ENCODE measurements at places on chromosomes 12 and 14.

DNA sequence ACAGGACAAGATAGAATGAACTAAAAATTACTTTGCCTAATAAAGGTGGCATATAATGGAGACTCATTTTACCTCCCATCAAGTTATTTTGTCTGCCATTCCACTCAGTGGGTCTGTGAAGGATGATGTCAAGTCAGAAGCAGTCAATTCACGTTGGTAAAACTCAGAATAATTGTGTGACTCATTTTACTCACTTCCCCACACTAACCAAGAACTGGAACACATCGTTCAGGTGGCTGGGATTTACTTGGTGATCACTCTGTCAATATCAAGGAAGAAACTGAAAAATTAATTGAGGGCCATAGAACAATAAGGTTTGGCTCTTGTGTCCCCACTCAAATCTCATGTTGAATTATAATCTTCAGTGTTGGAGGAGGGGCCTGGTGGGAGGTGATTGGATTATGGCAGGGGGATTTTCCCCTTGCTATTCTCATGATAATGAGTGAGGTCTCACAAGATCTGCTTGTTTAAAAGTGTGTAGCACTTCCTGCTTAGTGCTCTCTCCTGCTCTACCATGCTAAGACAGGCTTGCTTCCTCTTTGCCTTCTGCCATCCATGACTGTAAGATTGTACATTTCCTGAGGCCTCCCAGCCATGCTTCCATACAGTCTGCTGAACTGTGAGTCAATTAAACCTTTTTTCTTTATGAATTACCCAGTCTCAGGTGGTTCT, 35.7 kb upstream of the GTF2A1 start:
- DNase-seq: no peak

- DNase-seq: no peak
These were observed 26.5 kb downstream of the TMEM229B start for GRCh38 chr14:67461996-67462395.

- no peak for DNase-seq
These were observed 213.4 kb downstream of the PHETA1 start for GRCh38 chr12:111155521-111155920.

- no peak for DNase-seq
These were observed 72.2 kb upstream of the PLEKHG3 start for GRCh38 chr14:64632056-64632455.

DNA sequence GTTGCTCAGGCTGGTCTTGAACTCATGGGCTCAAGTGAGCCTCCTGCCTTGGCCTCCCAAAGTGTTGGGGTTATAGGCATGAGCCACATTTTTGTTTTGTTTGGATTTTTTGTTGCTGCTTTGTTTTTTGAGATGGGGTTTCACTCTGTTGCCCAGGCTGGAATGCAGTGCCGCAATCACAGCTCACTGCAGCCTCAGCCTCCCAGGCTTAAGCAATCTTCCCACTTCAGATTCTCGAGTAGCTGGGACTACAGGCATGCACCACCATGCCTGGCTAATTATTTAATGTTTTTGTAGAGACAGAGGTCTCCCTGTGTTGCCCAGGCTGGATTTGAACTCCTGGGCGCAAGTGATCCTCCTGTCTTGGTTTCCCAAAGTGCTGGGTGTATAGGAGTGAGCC, 5.7 kb upstream of the PLEK2 start:
- DNase-seq: no peak

- no peak for DNase-seq
These were observed 88.4 kb downstream of the MYF5 start for GRCh38 chr12:80805106-80805505.

DNA sequence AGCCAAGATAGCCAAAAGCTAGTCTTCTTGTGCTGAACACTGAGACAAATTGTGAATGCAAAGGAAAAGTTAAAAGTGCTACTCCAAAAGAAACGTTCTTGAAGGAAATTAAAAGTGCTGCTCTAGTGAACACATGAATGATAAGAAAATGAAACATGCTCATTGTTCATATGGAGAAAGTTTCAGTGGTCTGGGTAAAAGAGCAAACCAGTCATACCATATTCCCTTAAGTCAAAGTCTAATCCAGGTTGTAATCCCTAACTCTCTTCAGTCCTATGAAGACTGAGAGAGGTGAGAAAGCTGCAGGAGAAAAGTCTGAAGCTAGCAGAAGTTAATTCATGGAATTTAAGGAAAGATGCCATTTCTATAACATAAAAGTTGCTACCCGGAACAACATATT, 121.5 kb downstream of the MNAT1 start:
- no peak for DNase-seq

GRCh38 chr14:65449647-65450046, 37.1 kb downstream of the FUT8 start:
- DNase-seq: no peak

DNA sequence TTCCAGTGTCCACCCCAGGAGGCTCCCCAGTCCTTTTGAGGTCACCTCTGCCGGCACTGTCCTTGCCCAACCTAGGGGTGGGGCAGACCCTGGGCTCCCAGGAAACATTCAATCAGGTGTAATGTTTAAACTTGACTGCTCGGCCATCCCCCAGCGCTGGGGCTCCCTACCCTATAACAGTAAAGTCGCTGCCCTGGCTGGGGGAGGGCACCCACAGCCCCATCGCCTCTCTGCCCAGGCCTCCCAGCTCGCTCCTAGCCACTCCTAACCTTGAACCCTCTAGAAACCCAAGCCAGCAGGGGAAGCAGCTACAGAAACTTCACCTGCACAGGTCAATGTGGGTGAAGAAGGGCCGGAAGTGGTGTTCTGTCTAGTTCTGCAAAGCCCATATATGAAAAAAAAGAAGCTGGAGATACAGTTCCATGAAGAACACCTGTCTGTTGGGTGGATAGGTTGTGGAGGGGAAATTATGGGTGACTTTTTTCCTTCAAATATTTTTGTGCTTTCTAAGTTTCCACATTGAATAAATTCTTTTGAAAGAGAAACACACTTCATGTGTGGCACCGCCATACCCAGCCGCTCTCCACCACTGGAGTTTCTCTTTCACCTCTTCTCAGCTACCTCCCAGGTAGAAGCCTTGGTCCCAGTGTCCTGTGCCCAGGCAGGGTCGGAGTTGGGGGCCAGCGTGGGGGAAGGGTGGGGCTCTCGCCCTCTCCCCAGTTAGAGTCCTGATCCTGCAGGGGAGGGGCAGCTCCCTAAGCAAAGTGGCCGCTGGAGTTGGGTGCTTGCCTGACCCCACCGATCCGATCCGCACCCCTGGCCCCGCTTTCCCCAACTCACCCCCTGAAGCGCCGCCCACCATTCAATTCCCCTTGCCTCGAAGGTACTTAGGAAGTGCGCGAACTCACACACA, 1.1 kb downstream of the CLMN start:
- no peak for DNase-seq

DNA sequence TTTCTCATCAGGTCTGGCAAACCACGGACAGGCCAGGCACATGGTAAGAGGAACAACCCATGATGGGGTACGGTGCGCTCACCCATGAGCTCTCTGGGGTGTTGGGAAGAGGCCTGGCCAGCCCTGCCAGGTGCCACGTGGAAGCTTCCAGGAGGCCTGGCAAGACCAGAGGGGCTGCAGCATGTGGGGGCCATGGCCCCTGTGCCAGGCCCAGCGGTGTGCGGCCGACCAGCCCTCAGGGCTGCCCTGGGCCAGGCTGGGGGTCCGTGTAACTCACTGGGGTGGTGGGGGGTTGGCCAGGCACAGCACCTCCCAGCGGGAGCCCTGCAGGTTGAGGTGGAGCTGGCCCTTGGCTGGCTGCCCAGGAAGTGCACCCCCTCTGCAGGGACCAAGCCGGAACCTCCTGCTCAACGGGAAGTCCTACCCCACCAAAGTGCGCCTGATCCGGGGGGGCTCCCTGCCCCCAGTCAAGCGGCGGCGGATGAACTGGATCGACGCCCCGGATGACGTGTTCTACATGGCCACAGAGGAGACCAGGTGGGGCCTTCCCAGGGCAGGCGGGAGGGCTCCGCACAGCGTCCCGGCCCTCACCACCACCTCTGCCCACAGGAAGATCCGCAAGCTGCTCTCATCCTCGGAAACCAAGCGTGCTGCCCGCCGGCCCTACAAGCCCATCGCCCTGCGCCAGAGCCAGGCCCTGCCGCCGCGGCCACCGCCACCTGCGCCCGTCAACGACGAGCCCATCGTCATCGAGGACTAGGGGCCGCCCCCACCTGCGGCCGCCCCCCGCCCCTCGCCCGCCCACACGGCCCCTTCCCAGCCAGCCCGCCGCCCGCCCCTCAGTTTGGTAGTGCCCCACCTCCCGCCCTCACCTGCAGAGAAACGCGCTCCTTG, 4.9 kb upstream of the CRIP2 start:
- no peak for DNase-seq

- no peak for DNase-seq
These were observed 179.1 kb downstream of the LRIG3 start for GRCh38 chr12:58741226-58741625.

DNA sequence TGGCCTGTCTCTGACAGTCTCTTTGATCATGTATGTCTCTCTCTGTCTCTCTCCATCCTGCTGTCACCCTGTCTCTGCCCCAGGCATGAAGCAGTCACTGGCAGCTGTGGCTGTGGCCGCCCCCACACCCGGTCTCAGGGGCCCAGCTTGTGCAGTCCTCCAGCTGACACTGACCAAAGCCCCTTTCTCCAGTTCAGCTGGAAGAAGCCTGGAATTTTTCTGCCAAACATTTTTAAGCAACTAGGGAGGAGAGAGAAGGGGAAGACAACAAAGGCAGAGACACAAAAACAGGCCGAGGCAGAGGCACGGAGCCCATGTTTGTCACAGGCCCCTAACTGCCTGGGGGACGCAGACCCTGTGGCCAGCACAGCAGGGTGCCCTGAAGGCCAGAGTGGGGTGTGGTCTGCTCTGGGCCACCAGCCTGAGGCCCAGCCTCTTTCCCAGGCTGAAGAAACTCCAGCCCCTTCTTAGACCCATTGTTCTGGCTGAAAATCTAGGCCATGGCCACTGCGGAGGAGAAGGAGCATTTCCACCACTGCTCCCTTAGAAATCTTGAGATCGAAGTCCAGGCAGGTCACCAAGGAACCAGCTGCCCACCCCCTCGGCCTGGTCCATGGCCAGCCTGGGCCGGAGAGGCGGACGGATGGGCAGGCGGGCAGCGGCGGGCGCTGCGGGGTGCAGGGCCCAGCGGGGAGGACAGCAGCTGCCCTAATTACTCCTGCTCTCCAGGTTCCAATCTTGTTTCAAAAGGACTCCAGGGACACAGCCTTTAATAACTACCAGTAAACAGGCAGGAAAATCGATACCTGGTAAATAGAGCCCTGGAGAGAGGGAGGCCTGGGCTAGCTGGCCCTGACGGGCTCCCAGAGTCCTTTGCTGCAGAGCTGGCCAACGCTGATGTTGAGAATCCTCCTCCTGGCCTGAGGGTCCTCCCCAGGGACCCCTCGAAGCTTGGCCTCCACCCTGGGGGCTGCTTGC, 14.9 kb downstream of the DTX1 start:
- DNase-seq: no peak

GRCh38 chr12:93494096-93494495, 26.8 kb downstream of the MRPL42 start:
- DNase-seq: no peak

GRCh38 chr12:33634544-33634943, 194.9 kb upstream of the SYT10 start:
- no peak for DNase-seq

DNA sequence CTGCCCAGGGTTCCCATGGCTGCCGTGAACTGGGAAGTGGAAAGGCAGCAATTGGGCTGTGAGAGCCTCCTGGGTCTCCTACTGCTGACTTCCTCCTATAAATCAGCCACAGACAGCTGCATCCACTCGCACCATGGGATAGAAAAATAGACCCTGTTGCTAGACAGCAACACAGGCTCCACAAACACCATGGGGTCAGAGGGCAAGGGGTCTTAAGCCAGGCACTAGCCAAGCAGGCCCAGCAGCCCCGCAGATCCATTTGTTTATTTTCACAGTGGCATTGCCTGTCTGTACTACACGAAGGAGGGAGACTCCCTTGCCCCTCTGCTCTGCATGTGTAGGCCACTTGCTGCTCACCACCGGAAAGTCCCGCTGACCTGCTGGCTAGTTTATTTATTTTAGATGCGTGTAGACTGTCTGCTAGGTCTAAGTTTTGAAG, 139.8 kb downstream of the DACT1 start:
- no peak for DNase-seq

DNA sequence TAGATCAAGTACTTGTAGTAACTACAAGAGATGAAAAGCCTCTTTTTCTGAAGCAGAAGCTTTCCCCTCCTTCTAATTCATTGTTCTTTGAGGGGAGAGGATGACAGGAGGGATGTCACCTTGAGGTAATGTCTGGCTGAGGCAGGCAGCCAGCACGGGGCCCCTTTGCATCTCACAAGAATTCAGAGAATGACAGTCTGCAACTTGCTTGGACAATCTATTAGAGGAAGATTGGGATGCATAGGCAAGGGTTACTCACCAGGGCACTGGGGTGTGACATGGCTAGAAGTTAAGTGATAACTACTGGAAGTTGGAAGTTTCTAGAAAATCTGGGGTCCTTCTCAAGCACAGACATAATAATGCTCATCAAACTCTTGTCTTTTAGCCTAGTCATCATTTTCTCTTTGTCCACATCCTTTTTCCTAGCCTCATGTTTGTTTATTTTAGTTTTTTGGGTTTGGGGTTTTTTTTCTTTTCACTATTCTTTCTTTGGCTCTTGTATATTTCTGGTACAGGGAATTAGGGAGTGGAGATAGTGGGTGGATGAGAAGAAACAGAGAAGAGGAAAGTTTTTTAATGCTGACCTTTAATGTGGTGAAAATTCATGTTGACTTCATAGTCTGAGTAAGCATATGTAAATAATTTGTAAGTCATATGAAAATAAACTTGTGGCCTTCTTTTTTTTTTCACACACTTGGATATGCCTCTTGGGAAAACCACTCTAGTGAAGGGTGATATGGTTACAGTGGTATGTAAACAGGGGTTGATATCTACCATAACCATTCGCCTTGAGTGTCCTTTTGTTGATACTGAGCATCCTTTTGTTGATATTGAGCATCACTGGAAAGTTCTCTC, 55.1 kb downstream of the TTLL5 start:
- no peak for DNase-seq
